Naive thymus-derived CD8-positive, alpha-beta T cell (primary cell): ENCODE measurements at places on chromosomes 3 and 15.

- H3K4me1 ChIP-seq, result no peaks in the 10 kb centered on the region
- no peak for DNase-seq
- peaks cover 5% of the 10 kb centered on the region for H3K36me3 ChIP-seq
- H3K4me3 ChIP-seq, result no peak overlapping the region
- peaks cover 5% of the 10 kb centered on the region for H3K27me3 ChIP-seq
- H3K27ac ChIP-seq, result no peak overlapping the region
Observed at GRCh38 chr3:179107617-179108016, 36.0 kb upstream of the ZMAT3 start.

DNA sequence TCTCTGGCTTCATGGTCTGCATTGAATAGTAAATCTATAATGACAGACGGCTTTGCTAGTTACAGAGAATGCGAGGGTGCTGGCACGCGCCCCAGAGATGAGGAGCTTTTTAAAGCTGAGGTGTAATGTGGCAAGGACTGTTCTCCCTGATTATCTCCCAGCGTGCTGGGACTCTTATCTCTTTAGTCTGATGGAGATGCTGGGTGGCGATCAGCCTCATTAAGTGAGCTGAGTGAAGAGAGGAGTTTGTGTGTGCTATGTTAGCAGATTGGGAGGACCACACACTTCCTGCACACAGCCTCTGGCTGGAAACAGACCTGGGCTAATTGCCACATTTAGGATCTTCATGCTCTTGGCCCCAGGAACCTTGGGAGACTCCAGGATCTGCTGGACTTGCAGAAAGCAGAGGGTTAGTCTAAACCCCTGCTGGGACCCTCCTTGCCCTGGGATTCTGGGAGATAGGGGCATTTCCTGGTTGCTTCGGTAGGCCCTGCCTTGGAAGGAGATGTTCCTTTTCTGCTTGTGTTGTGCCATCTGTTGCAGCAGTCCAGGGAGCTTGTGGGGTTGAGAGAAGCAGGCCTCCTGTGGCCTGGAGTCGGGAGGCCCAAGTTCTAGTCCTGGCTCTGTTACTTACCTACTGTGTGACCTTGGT is 15.0 kb downstream of the PDIA5 start:
- H3K36me3 ChIP-seq, result no peaks in the 10 kb centered on the region
- no peak overlapping the region for H3K4me3 ChIP-seq
- no peak for DNase-seq
- H3K4me1 ChIP-seq, result peaks cover 46% of the 10 kb centered on the region
- H3K27me3 ChIP-seq, result no peaks in the 10 kb centered on the region

GRCh38 chr3:112303764-112304325 is 9.8 kb upstream of the SLC9C1 start:
- H3K4me3 ChIP-seq, result no peak overlapping the region
- no peaks in the 10 kb centered on the region for H3K27me3 ChIP-seq
- no peak overlapping the region for H3K27ac ChIP-seq
- DNase-seq, result no peak

GRCh38 chr3:114848082-114848481 is 299.0 kb downstream of the ZBTB20 start:
- peaks cover 2% of the 10 kb centered on the region for H3K36me3 ChIP-seq
- no peak overlapping the region for H3K4me3 ChIP-seq

- H3K27ac ChIP-seq, result no peak overlapping the region
- H3K4me1 ChIP-seq, result peaks cover 57% of the 10 kb centered on the region
- no peaks in the 10 kb centered on the region for H3K27me3 ChIP-seq
- H3K4me3 ChIP-seq, result no peak overlapping the region
- H3K36me3 ChIP-seq, result peaks cover 11% of the 10 kb centered on the region
- no peak for DNase-seq
Observed at GRCh38 chr3:53016236-53016635, 29.6 kb downstream of the SFMBT1 start.

GRCh38 chr15:78633348-78633747 is 7.7 kb downstream of the CHRNB4 start:
- H3K36me3 ChIP-seq, result no peaks in the 10 kb centered on the region
- H3K27ac ChIP-seq, result no peak overlapping the region

DNA sequence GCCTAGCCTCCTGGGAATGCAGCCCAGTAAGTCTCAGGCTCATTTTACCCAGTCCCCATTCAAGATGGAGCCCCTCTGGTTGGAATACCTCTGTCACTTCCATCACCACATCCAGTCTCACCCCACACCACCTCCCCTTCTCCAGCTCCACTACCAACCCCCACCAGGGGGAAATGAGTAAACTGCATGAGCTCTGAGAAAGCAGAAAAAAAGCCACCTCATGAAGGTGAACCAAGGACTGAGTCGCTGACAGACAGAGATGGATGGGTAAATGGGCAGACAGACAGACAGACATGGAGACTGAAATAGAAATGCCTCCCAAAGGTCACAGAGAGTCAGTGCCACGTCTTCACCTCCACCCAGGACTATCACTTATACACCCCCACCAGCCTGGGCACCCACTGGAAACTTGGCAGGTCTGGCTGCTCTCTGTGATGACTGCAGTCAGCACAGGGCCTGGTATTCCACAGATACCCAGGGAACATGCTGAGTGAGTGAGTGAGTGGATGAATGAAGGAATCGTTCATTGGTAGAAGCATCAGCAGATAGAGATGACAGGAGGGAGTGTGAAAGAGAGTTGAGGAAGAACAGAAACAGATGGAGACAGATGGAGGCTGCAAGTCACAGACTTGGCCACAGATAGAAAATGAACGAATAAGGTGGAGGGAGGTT is 4.9 kb upstream of the LOXL1 start:
- no peak overlapping the region for H3K27ac ChIP-seq
- peaks cover 20% of the 10 kb centered on the region for H3K4me1 ChIP-seq
- DNase-seq, result no peak

- H3K4me1 ChIP-seq, result no peaks in the 10 kb centered on the region
- no peak overlapping the region for H3K4me3 ChIP-seq
- DNase-seq, result no peak
Observed at GRCh38 chr3:170075441-170076091, 37.8 kb downstream of the GPR160 start.

GRCh38 chr3:39086144-39086543 is 21.3 kb downstream of the GORASP1 start:
- H3K4me3 ChIP-seq, result no peak overlapping the region
- H3K27ac ChIP-seq, result no peak overlapping the region
- peaks cover 10% of the 10 kb centered on the region for H3K36me3 ChIP-seq
- H3K27me3 ChIP-seq, result no peaks in the 10 kb centered on the region
- no peak for DNase-seq

- no peaks in the 10 kb centered on the region for H3K27me3 ChIP-seq
- H3K4me3 ChIP-seq, result no peak overlapping the region
- H3K27ac ChIP-seq, result no peak overlapping the region
- H3K4me1 ChIP-seq, result peaks cover 5% of the 10 kb centered on the region
- H3K36me3 ChIP-seq, result no peaks in the 10 kb centered on the region
Observed at GRCh38 chr3:143775459-143775858, 72.8 kb downstream of the SLC9A9 start.

- no peak overlapping the region for H3K4me3 ChIP-seq
- H3K27ac ChIP-seq, result peak overlapping the region; percentile 40
- peaks cover 2% of the 10 kb centered on the region for H3K4me1 ChIP-seq
Observed at GRCh38 chr15:41943543-41944312, 28.6 kb downstream of the EHD4 start.

- no peak overlapping the region for H3K27ac ChIP-seq
- H3K27me3 ChIP-seq, result no peaks in the 10 kb centered on the region
- no peak for DNase-seq
- peaks cover 18% of the 10 kb centered on the region for H3K4me1 ChIP-seq
- H3K36me3 ChIP-seq, result peaks cover 20% of the 10 kb centered on the region
Observed at GRCh38 chr3:111588527-111588926, 6.6 kb downstream of the ZBED2 start.

GRCh38 chr3:193911784-193912340 is 224.1 kb upstream of the HES1 start:
- no peaks in the 10 kb centered on the region for H3K27me3 ChIP-seq
- no peak for DNase-seq
- peak overlapping the region; percentile 21 for H3K4me3 ChIP-seq
- H3K27ac ChIP-seq, result no peak overlapping the region
- no peaks in the 10 kb centered on the region for H3K4me1 ChIP-seq
- peaks cover 3% of the 10 kb centered on the region for H3K36me3 ChIP-seq

- DNase-seq, result no peak
- no peak overlapping the region for H3K4me3 ChIP-seq
- H3K27ac ChIP-seq, result no peak overlapping the region
Observed at GRCh38 chr3:15934389-15935195, 136.8 kb upstream of the ANKRD28 start.

GRCh38 chr15:48177766-48178647 is at the start of gene MYEF2:
Gene MYEF2 (minus strand): TSS chr15:48178295. CDS start chr15:48178237, 58 bp downstream.
- H3K27ac ChIP-seq, result peak within 1 kb of the TSS; percentile 96
- H3K36me3 ChIP-seq, result peaks cover 7% of the 10 kb centered on the region
- DNase-seq, result peak; percentile 54

- peaks cover 4% of the 10 kb centered on the region for H3K4me1 ChIP-seq
- H3K36me3 ChIP-seq, result peaks cover 35% of the 10 kb centered on the region
- peak; percentile 52 for DNase-seq
Observed at GRCh38 chr3:32143849-32144757, 37.7 kb downstream of the GPD1L start.

- DNase-seq, result no peak
- H3K27me3 ChIP-seq, result no peaks in the 10 kb centered on the region
- peak overlapping the region; percentile 72 for H3K4me3 ChIP-seq
Observed at GRCh38 chr3:171491361-171491760, 31.2 kb upstream of the TNIK start.

- no peaks in the 10 kb centered on the region for H3K27me3 ChIP-seq
- H3K27ac ChIP-seq, result no peak overlapping the region
- no peaks in the 10 kb centered on the region for H3K4me1 ChIP-seq
Observed at GRCh38 chr15:34239151-34239808, 14.5 kb downstream of the EMC4 start.

DNA sequence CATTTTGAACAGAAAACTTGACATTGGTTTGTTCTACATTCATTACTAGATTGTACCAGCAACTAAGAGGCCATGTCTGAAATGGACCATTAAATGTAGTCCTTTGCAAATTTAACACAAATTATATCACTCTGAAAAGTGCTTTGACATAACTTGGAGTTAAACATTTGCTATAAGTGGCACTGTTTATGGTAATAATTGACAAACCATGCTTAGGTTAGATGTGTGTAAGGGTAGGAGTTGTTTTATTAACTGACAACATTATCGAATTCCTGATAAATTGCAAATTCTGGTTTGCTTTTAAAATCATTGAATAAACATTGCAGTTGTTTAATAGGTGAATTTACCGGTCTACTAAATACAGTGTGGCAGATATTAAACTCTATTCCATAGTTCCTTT is 6.1 kb upstream of the TMEM207 start:
- no peak overlapping the region for H3K27ac ChIP-seq
- H3K36me3 ChIP-seq, result no peaks in the 10 kb centered on the region
- no peaks in the 10 kb centered on the region for H3K4me1 ChIP-seq
- H3K4me3 ChIP-seq, result no peak overlapping the region

DNA sequence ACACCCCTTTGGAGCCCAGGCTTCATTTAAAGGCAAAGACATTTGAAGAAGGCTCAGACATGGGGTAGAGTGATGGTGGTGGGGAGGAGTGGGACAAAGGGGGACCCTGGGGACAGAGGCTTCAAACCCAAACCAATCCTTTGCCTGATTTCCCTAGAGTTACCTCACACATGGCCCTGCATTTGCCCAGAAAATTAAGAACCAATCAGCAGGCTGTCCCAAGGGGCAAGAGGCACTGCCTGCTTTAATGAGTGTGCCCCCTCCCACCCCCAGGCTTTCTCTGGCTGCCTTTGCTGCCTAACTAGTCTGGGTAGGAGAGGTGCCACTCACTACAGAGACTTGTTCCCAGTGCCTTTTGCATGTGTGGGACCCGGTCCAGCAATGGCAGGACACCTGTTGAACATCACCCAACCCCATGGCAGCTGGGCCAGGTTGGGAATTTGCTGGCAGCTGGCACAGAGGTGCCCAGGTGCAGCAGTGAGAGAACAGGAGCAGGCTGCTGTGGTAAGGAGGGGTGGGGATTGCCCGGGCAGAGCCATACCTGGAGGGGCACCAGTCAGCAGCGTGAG is 38.4 kb downstream of the CCDC33 start:
- no peaks in the 10 kb centered on the region for H3K4me1 ChIP-seq
- no peak overlapping the region for H3K4me3 ChIP-seq
- peaks cover 17% of the 10 kb centered on the region for H3K27me3 ChIP-seq
- no peak overlapping the region for H3K27ac ChIP-seq
- H3K36me3 ChIP-seq, result no peaks in the 10 kb centered on the region
- DNase-seq, result no peak

- H3K27me3 ChIP-seq, result no peaks in the 10 kb centered on the region
- H3K27ac ChIP-seq, result peak overlapping the region; percentile 74
- H3K4me3 ChIP-seq, result peak overlapping the region; percentile 43
- DNase-seq, result peak; percentile 83
- H3K4me1 ChIP-seq, result peaks cover 46% of the 10 kb centered on the region
Observed at GRCh38 chr3:4821975-4822374, 157.3 kb upstream of the BHLHE40 start.

DNA sequence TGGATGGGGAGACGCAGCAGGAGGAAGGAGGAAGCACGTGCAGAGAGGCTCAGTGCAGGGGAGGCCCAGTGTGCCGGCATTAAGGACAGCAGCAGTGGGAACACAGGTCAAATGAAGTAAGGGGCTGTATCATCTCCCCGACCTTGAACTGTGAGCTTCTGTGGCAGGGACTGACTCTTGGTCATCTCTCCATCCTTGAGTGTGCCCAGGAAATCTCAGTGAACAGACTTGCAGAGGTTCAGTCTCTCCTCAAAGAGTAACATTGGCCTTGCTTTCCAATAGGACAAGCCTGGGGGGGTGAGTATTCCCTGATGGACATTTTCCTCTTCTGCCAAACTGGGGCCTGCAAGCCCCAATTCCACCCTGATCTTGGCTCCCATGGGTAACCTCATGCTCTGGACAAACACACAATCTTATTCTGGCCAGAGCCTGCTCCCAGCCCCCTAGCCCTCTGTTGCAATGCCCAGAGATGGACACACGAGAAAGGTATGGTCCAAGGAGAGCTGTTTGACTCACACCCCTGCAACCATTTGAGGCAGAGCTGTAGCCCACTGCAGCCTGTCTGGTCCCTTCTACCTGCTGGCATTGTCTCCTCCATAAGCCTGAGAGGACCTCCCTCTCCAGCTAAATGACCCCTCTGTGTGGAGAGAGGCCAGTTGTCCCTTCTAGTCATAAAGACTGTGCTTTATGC is 50.9 kb downstream of the TLE3 start:
- H3K4me3 ChIP-seq, result no peak overlapping the region
- no peaks in the 10 kb centered on the region for H3K4me1 ChIP-seq
- no peaks in the 10 kb centered on the region for H3K27me3 ChIP-seq
- peaks cover 40% of the 10 kb centered on the region for H3K36me3 ChIP-seq

DNA sequence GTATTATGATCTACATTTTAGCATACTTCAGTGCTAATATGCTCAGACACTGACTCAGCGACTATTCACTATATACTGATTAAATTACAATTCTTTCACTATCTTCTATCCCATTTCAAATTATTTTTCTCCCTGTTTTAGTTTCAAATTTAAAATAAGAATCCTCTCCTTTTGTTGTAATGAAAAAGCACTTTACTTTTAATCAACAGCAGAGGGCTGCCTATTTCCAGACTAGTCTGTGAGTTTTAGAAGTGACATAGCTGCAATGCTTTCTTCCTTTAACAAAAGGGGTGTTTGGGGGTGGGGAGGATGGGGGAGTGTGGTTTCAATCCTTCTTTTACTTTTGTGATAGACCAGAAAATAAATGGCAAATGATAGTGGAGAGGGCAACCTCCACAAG is 2.4 kb downstream of the NEDD4 start:
- H3K4me1 ChIP-seq, result peaks cover 2% of the 10 kb centered on the region
- no peaks in the 10 kb centered on the region for H3K36me3 ChIP-seq
- H3K27me3 ChIP-seq, result no peaks in the 10 kb centered on the region
- H3K27ac ChIP-seq, result no peak overlapping the region
- H3K4me3 ChIP-seq, result no peak overlapping the region
- DNase-seq, result no peak
